Posterior cingulate gyrus (tissue), 11 donors: ENCODE measurements at places on chromosomes 3 and 15.

GRCh38 chr3:43105596-43106292, at the start of gene POMGNT2:
Gene POMGNT2, minus strand, starts transcription at chr3:43106079. Its CDS starts 24,648 bp downstream, at chr3:43081431.
- DNase-seq = peak; percentile 87

DNA sequence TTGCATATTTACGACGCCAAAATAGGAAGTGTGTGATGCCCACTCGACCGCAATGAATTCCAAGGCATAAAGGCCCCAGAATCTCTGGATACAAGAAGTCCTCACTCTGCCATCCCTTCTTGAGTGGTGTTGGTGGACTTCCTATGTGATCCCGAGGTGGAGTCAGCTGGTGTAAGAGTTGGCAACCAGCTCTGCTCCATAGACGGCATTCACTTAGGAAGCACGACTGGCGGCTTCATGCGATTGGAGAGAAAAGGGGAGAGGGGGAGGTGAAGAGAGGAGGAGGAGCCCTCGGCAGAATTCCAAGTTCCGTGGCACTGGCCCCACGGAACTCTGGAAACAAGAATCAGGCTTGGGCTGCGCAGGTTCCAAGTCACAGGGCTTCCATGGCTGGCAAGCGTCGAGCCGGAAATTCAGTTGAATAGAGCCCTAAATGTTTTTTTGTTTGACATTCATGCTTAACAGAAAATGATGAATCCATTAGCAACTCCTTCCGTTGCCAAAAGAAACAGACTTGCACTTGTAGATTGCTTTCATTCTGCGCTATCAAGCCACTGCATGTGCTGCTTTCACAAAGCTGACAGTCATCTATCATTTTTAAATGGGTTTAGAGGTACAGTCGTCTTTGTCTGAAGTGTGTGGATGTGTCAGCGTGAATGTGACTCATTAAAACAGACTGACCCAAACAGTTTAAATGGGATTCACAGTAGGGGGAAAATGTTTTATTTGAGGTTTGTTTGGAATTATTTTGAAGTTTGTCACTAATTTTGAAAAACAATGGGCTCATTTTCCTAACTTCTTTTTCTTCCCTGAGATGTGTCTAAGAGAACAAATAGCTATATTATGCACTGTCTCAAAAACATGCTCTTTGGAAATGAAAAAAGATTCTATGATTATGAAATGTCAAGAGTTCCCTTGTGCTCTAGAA, 428.3 kb upstream of the ATP11B start:
- DNase-seq = peak; percentile 91

DNA sequence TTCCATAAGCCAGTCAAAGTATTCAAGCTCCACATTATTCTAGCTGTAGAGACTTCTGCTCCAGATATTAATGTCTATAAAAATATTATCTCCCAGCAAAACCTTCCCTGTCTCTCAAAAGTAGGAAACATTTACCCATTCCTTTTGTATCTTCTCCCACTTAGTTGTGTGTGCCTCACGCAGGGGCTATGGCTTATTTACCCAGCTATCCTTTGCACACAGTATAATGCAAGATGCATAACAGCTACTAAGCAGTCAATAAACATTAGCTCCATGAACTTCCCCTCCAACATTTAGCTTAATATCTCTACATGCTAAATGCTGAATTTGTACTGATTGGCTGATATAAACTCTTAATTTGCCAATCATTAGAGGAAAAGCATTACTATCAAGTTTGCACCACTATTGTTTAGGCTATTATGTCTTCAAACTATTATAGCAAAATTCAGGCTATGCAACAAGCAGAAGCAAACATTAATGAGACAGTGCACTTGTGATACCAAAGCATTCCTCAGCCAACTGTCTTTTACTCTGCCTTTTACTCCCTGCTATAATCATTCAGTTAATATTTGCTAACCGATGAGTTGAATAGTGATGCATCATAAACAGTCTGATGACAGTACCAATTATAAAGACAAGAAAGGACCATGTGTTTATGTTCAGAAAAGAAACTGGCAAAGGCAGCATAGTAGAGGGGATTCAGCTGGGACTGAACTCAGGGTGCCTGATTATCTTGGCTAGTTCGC, 81.2 kb downstream of the PLCH1 start:
- no peak for DNase-seq

GRCh38 chr15:74531144-74531811, 9.7 kb upstream of the ARID3B start:
- no peak for DNase-seq

- DNase-seq = no peak
These were observed 71.6 kb downstream of the FLNB start for GRCh38 chr3:58079773-58080172.

DNA sequence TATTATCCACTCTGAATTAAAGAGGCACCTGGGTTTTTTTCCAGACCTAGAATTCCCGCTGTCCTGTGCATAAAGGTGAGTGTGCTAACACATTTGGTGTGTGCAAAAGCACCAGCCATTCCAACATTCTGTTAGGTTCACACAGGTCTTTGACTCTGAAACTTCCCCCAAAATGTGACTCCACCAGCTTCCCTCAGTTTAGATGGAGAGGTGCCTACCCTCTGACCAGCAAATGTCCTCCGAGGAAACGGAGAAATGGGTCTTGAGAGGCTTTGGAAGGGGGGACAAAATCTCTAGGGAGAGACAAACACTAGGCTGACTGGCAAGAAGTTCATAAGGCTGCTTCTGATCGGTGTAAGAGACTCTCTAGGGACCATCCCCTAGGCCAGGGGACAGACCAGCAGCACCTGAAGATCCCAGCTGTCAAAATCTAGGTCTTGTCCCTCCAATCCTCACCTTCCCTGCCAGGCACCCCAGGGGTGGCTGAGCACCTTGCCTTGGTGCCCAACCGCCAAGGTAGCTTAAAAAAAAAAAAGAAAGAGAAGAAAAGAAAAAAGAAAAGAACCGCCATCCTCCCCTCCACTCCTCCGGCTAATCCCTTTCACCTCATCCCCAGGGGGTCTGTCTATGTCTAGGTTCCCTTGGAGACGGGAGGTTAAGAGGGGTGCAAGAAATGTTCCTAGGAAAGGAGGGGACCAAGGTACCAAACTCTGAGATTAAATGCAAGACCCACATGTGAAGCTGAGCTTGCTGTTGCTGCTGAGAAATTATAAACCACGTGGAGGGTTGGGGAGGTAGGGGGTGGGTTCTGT, 2.0 kb upstream of the MECOM start:
- no peak for DNase-seq

DNA sequence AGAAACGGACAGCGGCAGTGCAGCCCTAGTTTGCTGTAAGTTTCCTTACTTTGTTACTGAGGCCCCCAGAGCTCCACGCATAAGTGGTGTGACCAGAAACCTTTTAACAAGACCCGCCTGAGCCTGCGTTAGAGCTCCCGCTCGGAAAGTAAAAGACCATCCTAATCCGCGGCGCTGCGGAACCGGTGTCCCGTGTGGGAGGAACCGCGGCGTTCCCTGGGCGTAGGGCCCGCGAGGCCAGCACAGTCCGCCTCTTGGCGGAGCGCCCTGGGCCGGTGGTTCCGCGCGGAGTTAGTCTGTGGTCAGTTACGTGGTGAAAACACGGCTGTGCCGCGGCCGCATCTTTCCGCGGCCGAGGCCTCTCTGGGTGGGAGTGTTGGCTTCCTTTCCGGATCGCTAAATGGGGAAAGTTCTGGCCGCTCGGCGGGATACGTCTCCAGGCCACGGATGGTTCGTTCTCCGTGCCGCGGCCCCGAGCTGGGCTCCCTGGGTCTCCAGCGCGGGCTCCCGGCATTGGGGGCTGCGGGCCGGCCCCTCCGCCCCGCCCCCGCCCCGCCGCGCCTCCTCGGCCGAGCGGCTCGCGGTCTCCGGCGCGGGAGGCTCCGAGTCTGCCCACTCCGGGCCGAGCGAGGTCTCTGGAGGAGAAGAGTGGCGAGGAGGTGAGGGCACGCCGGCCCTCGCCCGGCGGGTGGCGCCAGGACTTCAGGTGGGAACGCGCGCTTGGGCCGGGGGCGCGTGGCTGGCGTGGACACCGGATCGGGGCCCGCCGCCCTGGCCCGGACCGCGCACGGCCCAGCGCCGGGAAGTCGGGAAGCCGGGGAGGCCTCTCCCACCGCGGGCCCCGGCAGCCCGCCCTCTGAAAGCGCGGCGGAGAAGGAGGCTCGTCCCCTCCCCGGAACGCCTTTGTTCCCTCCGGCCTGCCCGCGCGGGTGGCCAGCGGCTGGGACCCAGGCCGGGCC, 754 bp downstream of the B3GNT5 start:
- DNase-seq = no peak

DNA sequence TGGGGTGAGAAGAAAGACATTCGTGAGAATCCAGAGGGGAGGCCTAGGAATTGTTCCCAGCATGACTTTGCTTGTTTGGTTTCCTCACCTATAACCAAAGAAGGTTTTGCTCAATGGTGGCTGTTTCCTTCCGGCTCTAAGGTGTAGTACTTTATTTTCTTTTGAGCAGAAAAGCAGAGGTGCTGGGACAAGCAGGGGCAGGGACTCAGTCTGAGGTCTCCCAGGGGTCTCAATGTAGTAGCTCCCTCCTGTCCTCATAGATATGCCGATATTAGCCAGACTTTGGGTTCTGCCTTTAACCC, 41.6 kb downstream of the ZBTB38 start:
- DNase-seq = no peak

DNA sequence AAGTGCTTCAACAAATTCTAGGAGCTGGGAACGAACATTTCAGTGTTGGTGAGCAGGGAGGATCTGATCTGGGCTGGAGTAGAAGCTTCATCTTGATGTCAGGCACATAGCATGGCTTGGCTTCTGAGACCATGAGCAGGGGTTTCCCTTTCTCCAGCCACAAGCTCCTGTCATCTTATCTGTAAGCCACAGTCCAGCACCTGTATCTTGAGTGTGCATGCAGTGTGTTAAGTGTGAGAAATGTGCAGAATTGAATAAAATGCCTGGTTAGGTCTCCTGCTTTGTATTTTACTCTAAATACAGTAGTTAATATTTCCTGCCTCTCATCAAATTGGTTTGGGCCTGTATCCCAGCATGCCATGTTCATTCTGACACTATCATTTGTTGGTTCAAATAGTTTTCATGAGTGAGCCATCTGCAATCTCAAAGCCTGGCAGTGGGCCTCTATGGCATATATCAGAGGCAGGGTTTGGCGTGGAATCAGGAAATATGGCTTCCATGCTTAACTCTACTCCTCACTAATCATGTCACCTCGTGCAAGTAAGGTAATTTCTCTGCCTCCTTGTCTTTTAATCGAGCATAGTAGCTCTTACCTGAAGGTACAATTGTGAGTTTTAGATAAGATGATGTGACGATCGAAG, 43.3 kb downstream of the TLNRD1 start:
- no peak for DNase-seq

- DNase-seq = no peak
These were observed 113.8 kb upstream of the KCNMB2 start for GRCh38 chr3:178422406-178422805.

DNA sequence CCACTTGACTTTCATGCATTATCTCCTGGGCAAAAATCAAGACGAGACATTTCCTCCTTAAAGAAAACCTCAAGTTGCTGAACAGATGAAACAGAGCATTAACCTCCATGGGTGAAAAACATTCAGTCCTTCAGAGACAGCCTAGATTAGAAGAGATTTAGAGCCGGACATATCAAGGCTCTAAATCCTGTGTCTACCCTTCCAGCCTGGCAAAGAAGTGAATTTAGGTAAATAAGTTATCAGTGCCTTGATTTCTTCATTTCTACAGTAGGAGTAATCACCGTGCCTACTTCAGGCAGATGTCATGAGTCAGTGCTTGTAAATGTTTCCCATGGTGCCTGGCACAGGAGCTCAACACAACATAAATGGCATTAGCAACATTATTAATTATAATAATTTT, 159.3 kb upstream of the PRICKLE2 start:
- DNase-seq = no peak

DNA sequence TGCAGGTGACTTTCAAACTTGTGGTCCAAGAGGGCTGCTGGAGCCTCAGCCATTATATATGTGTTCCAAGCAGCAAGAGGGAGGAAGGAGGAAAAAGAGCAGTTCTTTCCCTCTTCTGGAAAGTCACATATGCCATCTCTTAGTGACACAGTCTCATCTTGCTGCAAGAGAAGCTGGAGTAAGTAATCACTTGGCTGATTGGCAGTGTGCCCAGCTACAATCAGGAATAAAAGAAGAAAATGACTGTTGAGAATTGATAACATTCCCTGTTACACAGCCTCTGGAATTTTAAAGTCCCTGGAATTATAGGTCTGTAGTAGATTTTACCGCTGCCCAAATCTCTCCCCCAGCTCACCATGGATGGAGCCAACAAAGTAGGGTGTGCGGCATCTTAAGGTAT, 31.4 kb upstream of the LYZL4 start:
- DNase-seq = no peak
